ENCODE measurements at places on chromosomes 5 and 9. TPM values are rescaled to one million over a fixed set of nuclear protein-coding genes. Genes with fewer than 3 reads are reported as not detected.
A peak's percentile ranks its signal among the peaks of the same experiment; 100 is the strongest.

GRCh38 chr5:69300537-69301203 lies 31.9 kb downstream of the CCDC125 start:
- DNase-seq, result no peak

DNA sequence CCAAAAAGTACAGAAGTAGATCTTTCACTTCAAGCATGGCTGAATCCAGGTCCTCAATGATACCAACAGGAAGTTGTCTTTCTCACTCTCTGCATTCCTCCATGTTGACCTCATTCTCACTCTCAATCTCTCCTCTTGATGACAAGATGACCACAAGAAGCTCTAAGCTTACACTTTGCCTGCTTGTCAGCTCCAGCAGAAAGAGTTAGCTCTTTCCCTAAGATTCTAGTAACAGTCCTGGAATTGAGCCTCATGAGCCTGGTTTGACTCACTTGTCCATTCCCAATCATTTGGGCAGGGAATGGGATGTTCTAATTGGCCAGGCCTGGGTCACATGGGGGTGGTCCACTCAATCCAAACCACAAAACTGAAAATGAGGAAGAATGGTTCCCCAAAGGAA lies 3.3 kb upstream of the CLTA start:
- no peak for DNase-seq

The GABRA6 gene
- not detected for total RNA-seq

The SPATA31C1 gene
- not detected for total RNA-seq

- DNase-seq, result no peak
Measured at GRCh38 chr5:64839936-64840335, 71.2 kb downstream of the CWC27 start.

The IFNK gene
- not detected for total RNA-seq

GRCh38 chr5:160289356-160289651 lies 23.1 kb downstream of the CCNJL start:
- DNase-seq, result no peak

The ZNF462 gene
- 0.34 TPM for total RNA-seq

GRCh38 chr5:177973066-177973635 lies 22.9 kb downstream of the PROP1 start:
- no peak for DNase-seq

The MRNIP gene
- total RNA-seq, result 16.0 TPM

DNA sequence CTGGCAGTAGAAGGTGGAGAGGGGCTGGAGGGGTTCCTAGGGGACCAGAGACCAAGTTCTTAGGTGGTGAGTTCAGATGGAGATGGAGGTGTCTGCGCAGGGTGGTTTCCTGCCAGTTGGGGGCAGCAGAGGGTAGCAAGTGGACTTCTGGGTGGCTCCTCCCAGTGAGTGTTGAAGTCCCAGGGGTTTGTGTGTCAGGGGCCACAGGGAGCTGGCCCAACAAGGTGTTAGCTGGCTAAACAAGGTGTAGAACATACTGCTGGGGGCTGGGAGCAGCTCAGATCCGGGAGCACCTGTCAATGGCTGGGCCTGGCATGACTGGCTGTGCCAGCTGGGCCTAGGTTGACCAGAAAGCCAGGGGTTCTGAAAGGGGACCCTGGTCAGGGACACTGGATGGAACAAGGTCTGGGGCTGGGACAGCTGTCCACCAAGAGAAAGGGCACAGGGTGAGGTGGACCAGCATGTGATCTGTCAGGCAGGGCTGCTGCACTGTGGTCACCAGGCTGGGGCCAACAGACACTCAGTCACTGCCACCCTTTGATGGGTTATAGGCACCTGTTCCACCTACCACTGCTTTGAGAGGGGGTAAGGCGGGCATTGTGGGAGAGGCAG lies 35.6 kb downstream of the DAB2IP start:
- peak; percentile 24 for DNase-seq

DNA sequence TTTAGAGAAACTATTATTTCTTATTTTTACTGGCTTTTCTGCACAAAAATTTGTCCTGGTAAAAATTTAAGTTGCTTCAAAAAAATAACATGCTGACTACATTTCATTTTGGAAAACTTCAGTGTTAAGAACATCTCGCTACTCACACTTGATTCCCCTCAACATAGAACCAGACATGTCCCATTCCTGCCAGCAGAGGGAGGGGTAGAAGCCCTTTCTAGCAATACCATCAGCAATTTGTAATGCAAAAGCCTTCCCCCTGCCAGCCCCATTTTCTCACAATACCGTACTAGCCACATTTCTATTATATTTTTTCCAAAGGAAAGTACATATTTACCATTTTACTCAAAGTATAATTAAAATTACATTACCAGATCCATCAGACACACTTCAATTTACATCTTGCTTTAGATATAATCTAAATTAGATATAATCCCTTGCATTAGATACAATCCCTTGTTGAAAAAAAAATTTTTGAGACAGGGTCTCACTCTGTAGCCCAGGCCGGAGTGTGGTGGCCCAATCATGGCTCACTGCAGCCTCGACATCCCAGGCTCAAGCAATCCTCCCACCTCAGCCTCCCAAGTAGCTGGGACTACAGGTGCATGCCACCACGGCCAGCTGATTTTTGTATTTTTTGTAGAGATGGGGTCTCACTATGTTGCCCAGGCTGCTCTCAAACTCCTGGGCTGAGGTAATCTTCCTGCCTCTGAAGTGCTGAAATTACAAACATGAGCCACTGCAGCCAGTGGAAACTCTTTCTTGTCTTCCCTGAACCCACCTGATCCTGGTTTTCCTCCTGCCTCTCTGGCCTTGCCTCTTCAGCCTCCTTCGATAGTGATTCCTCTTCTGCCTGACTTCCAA lies 39.6 kb upstream of the IDNK start:
- DNase-seq, result peak; percentile 17

DNA sequence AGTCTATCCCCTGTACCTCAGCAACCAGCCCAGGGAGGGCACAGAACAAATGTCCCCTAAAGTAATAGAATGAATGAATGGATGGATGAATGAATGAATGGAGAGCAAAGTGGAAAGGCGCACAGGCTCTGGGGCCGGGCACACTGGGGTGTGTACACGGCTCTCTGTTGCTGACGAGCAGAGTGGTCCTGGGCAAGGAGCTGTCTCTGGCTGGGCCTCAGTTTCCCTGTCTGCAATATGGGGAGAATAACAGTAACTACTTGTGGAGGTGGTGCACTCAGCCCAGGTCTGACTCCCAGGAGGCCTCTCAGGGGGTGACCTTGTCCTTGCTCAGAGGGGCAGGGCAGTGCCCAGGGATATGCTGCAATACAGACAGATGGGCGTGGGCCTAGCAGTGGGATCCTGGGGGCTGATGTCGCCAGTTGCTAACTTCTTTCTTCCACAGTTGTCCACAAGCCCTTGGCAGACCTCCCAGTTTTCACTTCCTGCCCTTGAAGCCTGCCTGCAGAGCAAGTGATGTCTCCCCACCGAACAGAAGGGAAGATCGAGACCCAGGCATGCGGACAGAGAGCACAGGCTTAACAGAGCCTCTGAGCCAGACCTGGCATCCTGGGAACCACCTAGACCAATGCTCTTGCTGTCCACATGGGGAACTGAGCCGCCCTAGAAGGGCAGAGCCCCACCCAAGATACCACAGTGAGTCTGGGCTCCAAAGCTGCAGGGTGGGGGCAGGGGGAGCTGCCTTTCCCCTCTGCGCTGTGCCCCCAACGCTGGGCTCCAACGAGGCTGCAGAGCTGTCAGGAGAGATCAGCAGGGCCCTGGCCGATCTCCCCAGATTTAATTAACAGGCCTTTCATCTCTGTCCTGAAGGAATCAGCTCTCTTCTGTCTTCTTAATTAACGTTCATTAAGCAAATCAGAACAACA lies 13.6 kb upstream of the LAMC3 start:
- DNase-seq, result no peak

GRCh38 chr5:111627862-111628261 lies 115.5 kb upstream of the STARD4 start:
- no peak for DNase-seq

The SPRY4 gene
- total RNA-seq, result 2.6 TPM

The CANX gene
- 630 TPM for total RNA-seq

The KCNV2 gene
- total RNA-seq, result not detected

DNA sequence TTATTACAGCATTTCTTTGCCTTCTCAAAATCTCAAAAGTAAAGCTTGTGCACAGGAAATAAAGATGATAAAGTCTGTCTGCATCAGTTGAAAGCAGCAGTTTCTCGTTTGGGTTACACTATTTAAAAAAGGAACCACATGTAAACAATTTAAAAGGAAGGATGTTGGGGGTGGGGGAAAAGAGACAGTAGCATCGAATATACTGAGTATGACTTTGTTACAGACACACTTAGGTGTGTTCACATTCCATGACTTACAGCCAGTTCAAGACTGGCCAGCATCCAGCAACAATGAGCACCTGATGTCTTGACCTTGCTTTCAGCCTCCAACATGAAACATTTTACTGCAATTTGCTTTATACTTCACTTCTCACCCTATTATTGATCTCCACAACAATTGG lies 8.7 kb downstream of the GAPT start:
- DNase-seq, result no peak

GRCh38 chr9:37914154-37914551 lies 10.2 kb upstream of the SLC25A51 start:
- no peak for DNase-seq

GRCh38 chr5:135402031-135402430 lies 3.0 kb upstream of the MACROH2A1 start:
- DNase-seq, result no peak

- DNase-seq, result no peak
Measured at GRCh38 chr5:37198061-37198460, 51.1 kb downstream of the CPLANE1 start.

DNA sequence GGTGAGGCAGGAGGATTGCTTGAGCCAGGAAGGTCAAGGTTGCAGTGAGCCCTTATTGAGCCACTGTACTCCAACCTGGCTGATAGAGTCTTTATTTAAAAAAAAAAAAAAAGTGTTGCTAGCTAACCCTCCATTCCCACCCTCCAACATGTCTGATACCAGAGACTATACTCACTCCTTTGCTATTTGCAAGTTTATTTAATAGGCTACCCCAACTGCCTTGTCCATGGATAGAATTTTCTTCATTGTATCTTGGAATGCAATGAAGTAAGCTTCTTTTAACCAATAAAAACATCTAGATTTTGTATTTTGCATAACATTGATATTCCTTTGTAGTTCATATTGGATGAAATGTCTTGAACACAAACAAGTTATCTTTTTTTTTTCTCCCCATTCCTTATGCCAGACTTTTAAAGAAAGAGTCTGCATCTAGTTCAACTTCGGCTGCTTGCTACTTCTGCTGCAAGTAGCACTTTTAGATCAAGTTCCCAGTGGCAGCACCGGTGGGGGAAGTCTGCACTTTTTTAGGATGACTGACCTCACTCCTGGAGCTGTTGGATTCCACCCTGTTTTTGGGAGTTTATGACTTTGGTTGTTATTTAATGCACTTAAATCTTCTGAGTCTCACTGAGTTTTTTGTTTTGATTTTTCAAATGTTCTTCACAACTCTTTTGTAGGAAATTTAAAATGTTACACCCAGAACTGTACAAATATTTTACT lies 112.5 kb downstream of the UHRF2 start:
- DNase-seq, result no peak
